ENCODE measurements at places on chromosomes 2 and 18. TPM values are rescaled to one million over a fixed set of nuclear protein-coding genes. Genes with fewer than 3 reads are reported as not detected.

DNA sequence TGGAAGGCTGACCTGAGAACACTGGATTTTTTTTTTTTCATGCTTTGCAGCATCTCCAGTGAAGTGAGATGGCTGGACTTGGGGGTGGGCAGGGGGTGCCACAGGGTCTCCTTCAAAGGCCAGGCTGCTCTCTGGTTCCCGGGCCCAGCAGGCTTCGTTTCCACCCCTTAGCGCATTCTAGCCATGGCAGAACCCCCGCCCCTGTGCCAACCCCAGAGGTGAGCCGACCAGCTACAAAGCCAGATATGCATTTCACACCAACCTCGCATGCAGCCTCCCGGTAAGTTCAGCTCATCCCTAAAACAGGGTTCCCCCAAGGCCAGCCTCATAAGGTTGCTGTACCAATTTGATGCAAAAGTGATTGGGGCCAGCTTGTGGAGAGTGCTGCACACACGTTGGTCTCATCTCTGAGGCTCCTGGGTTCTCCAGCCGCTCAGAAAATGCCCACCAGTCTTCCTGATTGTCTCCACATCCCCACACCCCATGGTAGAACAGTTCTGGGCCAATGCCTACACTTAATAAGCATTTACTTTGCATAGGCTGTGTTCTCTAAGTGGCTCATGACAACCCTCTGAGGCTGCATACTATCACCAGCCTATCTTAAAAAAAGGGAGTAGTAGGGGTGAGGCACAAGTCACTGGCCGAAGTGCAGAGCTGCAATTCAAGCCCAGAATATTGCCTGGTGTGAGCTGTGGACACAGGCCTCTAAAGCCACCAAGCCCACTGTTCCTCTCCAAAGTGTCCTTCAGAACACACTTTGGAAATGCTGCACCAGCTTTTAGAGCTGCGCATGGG is 23.3 kb downstream of the SMAD7 start:
- no peak for DNase-seq
- H3K27ac ChIP-seq, result peak overlapping the region; percentile 86
- H3K27me3 ChIP-seq, result no peaks in the 10 kb centered on the region
- no peaks in the 10 kb centered on the region for H3K36me3 ChIP-seq
- peaks cover 81% of the 10 kb centered on the region for H3K4me1 ChIP-seq

- H3K27ac ChIP-seq, result no peak overlapping the region
- H3K4me1 ChIP-seq, result no peaks in the 10 kb centered on the region
- no peak overlapping the region for H3K4me3 ChIP-seq
Measured at GRCh38 chr2:226073496-226074160, 674.1 kb downstream of the NYAP2 start.

DNA sequence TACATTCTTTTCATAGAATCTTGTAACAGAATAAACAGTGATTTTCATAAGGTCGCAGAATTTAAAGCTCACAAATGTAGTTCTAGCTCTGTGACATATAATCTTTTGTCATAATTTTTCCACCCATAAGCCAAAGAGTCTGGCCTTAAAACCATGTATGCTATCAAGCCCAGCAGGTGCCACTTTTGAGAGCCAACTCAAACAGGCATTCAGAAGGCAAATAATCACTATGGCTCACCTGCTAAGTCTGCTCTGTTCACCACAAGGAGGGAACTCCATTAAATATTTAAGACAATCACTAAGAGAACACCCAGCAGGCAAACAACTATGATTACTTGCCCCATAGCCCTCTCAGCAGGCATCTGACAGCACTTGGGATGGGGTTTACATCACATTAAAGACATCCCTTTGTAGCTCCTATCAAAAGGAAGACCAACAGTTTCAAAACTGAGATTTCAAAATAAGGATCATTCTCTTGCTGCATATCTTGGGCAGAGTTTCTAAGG is 241.6 kb downstream of the PDE11A start:
- no peak for DNase-seq
- H3K27me3 ChIP-seq, result no peaks in the 10 kb centered on the region
- no peak overlapping the region for H3K4me3 ChIP-seq
- H3K36me3 ChIP-seq, result no peaks in the 10 kb centered on the region

The NPHP1 gene
- 2.0 TPM for polyA plus RNA-seq

GRCh38 chr18:6021306-6022073 is 126.2 kb upstream of the TMEM200C start:
- H3K36me3 ChIP-seq, result no peaks in the 10 kb centered on the region
- no peak overlapping the region for H3K4me3 ChIP-seq
- DNase-seq, result no peak
- no peaks in the 10 kb centered on the region for H3K27me3 ChIP-seq
- H3K4me1 ChIP-seq, result no peaks in the 10 kb centered on the region

The COX7A2L gene
- 86.6 TPM for polyA plus RNA-seq

GRCh38 chr2:196481324-196481697 is 158.2 kb upstream of the CCDC150 start:
- H3K27ac ChIP-seq, result no peak overlapping the region
- H3K27me3 ChIP-seq, result peaks cover 19% of the 10 kb centered on the region
- no peak for DNase-seq
- H3K4me1 ChIP-seq, result no peaks in the 10 kb centered on the region

- H3K4me3 ChIP-seq, result no peak overlapping the region
- DNase-seq, result no peak
- no peaks in the 10 kb centered on the region for H3K36me3 ChIP-seq
- no peaks in the 10 kb centered on the region for H3K4me1 ChIP-seq
- H3K27me3 ChIP-seq, result no peaks in the 10 kb centered on the region
Measured at GRCh38 chr2:31052284-31052683, 86.0 kb downstream of the GALNT14 start.

DNA sequence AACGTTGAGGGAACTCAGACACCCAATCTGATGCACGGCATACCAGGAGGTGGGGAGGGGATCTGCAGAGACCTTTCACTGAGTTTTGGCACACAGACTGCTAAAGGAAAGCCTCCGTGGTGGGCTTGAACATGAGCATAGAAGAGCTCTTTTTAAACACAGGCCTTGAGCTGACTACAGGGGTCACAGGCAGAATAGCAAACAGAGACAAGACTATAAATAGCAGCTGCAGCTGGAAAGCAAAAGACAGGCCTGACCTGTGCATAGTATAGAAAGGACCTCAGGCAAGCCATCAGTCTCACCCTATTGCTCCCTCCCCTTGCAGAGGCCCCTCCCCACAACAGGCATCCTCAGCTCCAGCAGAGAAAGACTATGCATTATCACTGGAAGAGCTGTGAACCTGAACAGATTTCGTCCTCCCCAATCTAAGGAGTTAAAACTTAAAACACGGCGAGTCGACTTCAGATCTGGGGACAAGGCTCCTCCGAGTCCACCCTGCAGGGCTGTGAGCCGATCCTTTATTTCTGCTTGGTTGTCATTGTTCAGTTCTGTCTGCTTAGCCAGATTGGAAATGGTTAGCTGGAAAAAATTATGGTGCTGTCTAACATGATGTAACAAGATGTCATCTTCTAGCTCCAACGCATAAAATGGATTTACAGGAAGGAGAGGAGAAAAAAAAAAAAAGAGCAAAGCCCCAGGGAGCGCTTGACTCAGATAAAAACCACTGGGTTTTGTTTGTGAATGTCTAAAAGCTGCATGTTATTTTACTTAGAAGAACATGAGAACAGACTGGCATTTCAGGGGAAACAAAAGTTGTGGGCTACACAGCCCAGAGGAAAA is 25.2 kb upstream of the LCLAT1 start:
- no peaks in the 10 kb centered on the region for H3K36me3 ChIP-seq
- H3K27ac ChIP-seq, result no peak overlapping the region
- no peaks in the 10 kb centered on the region for H3K4me1 ChIP-seq
- no peak for DNase-seq
- no peak overlapping the region for H3K4me3 ChIP-seq

DNA sequence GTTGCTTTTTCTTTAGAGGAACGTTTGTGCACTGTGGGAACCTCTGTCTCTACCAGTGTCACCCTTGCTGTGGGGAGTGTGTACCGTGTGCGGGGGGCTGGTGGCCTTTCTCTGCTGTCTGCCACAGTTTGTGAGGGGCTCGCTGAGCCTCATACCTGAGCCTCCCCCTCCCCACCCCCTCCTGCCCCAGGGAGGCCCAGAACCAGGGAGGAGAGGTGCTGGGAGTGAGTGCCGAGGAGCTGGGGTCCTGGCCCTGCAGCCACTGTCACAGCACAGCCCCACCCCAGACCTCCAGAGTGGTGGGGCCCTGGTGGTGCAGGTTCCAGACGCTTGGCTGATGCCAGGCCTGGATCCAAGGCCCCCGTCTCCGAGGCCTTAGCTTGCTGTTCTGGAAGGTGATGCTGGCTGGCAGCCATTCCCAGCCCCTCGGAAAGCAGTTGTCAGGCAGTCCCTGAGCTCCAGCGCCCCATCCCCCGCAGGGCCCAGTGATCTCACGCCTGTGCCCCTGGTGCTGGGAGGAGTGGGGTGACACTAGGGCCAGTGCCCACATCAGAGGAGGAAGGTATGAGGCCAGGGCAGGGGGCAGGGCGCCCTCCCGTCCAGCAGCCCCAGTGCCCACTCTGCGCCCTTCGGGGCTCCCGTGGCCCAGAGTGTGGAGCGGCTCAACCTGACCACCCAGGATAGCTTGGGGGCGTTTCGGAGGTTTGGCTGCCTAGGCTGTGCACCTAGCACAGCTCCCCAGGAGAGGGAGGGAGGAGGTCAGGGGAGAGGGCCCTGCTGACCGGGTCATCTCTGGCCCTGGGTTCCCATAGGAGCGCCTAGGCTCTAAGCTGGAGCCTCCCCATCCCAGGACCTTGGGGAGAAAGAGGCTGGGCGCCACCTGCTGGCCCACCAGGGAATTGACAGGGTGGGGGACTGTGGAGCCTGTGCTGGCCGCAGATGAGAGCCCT is 53.0 kb upstream of the ALPP start:
- DNase-seq, result peak; percentile 17
- no peaks in the 10 kb centered on the region for H3K27me3 ChIP-seq
- H3K27ac ChIP-seq, result no peak overlapping the region
- H3K36me3 ChIP-seq, result no peaks in the 10 kb centered on the region

DNA sequence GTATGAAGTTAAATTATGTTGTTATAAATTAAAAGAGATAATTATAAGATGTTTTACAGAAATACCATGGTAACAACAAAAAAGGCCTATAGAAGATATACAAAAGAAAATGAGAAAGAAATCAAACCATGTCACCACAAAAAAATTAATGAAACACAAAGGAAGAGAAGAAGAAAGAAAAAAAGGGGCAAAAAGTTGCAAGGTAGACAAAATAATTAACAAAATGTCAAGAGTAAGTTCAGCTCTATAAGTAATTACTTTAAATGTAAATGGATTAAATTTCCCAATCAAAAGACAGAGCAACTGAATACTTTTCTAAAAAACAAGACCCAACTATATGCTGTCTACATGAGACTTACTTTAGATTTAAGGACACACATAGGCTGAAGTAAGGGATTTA is 378.4 kb upstream of the FSHR start:
- H3K27ac ChIP-seq, result no peak overlapping the region
- no peaks in the 10 kb centered on the region for H3K36me3 ChIP-seq
- no peaks in the 10 kb centered on the region for H3K4me1 ChIP-seq
- no peak overlapping the region for H3K4me3 ChIP-seq

- no peaks in the 10 kb centered on the region for H3K4me1 ChIP-seq
- peaks cover 73% of the 10 kb centered on the region for H3K27me3 ChIP-seq
- no peak overlapping the region for H3K4me3 ChIP-seq
- H3K36me3 ChIP-seq, result no peaks in the 10 kb centered on the region
Measured at GRCh38 chr18:59265246-59265973, 7.8 kb downstream of the RAX start.

The SERPINB10 gene
- polyA plus RNA-seq, result not detected

The GLI2 gene
- not detected for polyA plus RNA-seq

DNA sequence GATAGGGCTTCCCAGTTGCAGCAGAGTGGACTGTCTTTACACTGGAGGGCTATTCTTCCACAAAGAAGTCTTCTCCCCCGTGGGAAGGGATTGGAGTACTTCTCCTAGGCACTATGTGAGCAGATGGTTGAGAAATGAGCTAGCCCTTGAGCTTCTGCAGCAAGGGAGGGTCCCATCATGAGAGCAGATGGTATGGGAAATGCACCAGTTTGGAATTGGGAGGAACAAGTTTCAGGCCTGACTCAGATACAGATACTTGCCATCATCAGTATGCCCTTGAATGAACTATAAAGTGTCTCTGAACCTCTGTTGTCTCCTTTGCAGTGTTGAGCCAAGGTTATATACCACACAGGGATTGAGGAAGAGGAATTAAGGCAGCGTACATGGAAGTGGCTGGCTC is 757.4 kb downstream of the RNF144A start:
- H3K27ac ChIP-seq, result no peak overlapping the region
- H3K4me3 ChIP-seq, result no peak overlapping the region
- H3K36me3 ChIP-seq, result no peaks in the 10 kb centered on the region
- no peaks in the 10 kb centered on the region for H3K4me1 ChIP-seq
- no peaks in the 10 kb centered on the region for H3K27me3 ChIP-seq
- DNase-seq, result no peak

The INPP1 gene
- 10.6 TPM for polyA plus RNA-seq

The NRP2 gene
- polyA plus RNA-seq, result 138 TPM

DNA sequence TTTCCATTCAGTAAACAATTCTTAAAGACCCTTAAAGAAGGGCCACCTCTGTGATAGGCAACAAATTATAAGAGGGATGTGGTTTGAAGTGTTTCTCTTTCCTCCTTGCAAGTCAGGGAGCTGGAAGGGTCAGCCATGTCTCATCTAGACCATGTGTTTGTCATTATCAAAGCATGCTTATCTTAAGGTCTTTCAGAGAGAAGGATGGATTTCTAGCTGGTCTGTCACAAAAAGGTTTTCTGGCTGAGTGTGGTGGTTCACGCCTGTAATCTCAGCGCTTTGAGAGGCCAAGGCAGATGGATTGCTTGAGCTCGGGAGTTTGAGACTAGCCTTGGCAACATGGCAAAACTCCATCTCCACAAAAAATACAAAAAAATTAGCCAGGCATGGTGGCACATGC is 59.2 kb upstream of the PEX13 start:
- H3K4me3 ChIP-seq, result no peak overlapping the region
- peaks cover 19% of the 10 kb centered on the region for H3K4me1 ChIP-seq
- peak overlapping the region; percentile 90 for H3K27ac ChIP-seq
- peaks cover 2% of the 10 kb centered on the region for H3K36me3 ChIP-seq
- DNase-seq, result peak; percentile 23

- no peak overlapping the region for H3K27ac ChIP-seq
- H3K4me3 ChIP-seq, result no peak overlapping the region
- peak; percentile 67 for DNase-seq
- H3K27me3 ChIP-seq, result peaks cover 19% of the 10 kb centered on the region
- H3K4me1 ChIP-seq, result no peaks in the 10 kb centered on the region
Measured at GRCh38 chr2:112941753-112942653, 31.0 kb downstream of the IL37 start.

The CHST9 gene
- polyA plus RNA-seq, result not detected

DNA sequence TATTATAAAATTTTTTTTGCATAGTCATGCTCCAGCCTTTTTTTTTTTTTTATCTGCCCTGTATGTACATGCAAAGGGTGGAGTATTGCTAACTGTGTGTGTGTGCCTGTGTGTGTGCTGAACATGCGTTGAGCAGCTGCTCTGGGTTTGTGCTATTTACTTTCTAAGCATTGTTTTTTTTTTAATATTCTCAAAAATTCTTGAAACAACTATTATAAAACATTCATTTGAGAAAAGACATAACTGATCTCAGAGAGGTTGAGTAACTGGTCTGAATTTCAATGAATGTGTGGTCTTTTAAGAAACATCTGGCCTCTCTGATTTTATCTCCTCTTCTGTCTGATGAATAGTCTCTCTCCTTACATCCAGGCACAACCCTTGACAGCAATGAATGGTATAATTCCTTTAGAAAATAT is 366.0 kb upstream of the SLC14A2 start:
- no peaks in the 10 kb centered on the region for H3K27me3 ChIP-seq
- no peak overlapping the region for H3K27ac ChIP-seq
- no peaks in the 10 kb centered on the region for H3K4me1 ChIP-seq
- H3K4me3 ChIP-seq, result no peak overlapping the region
- DNase-seq, result no peak
